IPS-NIHi11 (cell line): ENCODE measurements at places on chromosomes 7 and 10.

DNA sequence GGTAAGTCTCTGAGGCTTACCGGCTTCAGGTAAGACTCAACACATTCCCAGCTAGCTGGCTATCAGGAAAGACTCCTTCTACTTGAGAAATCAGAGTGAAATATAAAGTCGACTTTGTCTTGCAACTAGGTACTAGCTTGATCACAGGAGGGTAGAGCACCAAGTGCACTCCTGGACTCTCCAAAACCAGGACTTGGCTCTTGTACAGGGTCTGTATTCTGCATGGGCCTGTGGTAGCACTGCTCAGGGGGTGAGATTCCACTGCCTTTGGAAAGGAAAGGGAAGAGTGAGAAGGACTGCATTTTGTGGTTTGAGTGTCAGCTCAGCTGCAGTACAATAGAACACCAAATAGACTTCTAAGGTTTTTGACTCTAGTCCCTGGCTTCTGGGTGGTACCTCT lies 19.4 kb downstream of the CYP2C8 start:
- no peak for DNase-seq

GRCh38 chr10:129021594-129022304 lies 445.3 kb upstream of the MGMT start:
- no peak for DNase-seq

DNA sequence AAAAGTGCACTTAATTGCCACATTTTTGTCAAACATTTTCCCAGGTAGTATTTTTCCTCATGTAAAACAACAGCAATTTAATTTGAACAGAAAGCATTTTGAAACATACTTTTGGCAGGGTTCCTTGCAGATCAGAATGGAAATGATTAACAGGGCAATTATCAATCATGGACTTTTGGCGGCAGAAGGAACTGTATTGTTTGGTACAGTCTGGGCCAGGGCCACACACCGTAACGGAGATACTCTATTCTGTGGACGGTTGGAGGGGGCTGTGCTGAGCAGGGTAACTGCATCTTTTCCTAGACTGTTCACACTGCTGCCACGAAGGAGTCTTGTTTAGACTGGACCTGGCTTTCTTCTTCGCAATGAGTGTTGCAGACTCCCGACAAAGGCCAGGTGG lies 62.3 kb downstream of the EGFR start:
- DNase-seq = no peak

- DNase-seq = no peak
Measured at GRCh38 chr7:158530800-158531609, 56.6 kb downstream of the PTPRN2 start.

DNA sequence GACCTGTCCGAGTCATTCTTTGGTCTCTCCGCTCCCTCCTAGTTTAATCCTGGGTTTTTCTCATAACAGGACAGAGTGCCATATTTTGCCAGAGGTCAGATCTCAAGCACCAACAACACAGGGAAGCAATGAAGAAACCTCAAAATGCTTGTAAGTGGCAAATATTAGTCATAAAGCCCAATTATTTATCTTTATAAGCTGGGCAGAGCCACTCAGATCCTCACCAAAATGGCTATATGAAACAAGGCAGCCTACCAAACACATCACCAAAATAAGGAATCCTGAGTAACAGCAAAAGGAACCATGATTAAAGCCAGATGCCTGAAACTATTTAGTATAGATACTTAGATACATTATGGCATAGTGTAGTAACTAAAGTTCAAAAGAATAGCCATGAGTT lies 4.7 kb downstream of the ECD start:
- no peak for DNase-seq

DNA sequence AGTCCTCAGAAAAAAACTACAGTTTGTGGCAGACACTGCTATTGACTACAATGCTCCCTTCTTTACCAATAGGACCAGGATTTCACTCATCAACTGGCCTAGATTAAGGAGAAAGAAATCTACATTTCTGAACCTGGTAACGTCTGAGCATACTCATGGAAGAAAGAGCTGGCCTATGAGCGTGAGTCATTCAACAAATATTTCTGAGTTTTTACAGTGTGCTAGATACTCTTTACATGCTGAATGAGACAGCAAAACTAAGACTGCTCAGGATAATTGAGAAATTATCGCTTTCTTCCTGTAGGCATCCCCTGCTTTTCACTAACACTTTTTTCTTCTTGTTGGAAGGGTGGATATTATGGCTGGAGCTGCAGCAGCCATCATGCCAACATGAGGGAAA lies 609.7 kb downstream of the TNS3 start:
- DNase-seq = no peak

DNA sequence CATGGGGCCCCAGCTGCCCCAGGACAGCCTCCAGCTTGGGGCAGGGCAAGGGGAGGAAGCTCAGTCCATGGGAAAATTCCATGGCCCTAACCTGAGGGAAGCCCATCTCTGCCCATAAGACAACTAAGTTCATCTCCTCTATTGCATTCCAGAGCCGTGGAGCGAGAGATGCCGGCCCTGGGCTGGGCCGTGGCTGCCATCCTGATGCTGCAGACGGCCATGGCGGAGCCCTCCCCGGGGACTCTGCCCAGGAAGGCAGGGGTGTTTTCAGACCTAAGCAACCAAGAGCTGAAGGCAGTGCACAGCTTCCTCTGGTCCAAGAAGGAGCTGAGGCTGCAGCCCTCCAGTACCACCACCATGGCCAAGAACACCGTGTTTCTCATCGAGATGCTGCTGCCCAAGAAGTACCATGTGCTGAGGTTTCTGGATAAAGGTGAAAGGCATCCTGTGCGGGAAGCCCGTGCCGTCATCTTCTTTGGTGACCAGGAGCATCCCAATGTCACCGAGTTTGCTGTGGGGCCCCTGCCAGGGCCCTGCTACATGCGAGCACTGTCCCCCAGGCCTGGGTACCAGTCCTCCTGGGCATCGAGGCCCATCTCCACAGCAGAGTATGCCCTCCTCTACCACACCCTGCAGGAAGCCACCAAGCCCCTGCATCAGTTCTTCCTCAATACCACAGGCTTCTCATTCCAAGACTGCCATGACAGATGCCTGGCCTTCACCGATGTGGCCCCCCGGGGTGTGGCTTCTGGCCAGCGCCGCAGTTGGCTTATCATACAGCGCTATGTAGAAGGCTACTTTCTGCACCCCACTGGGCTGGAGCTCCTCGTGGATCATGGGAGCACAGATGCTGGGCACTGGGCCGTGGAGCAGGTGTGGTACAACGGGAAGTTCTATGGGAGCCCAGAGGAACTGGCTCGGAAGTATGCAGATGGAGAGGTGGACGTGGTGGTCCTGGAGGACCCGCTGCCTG lies 4.3 kb downstream of the AOC1 start:
- DNase-seq = no peak

- DNase-seq = no peak
Measured at GRCh38 chr10:21041763-21042458, 144.8 kb upstream of the NEBL start.

DNA sequence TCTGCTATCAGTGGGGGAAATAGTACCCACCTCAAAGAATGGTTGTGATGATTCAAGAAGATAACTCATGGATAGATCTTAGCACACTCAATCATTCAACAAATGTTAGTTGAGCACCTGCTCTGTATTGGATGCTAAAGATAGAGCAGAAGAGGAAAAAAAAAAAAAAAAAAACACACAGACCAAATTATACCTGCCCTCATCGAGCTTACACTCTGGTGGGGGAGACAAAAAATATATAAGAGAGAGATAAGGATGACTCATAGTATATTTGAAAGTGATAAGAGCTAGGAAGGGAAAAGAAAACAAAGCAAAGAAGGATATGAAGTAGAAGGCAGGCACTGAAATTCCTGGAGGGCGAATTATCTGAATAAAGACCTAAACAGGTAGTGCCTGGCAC lies 258.5 kb downstream of the SFMBT2 start:
- DNase-seq = no peak

- DNase-seq = no peak
Measured at GRCh38 chr10:73522263-73522662, 26.4 kb upstream of the PPP3CB start.

DNA sequence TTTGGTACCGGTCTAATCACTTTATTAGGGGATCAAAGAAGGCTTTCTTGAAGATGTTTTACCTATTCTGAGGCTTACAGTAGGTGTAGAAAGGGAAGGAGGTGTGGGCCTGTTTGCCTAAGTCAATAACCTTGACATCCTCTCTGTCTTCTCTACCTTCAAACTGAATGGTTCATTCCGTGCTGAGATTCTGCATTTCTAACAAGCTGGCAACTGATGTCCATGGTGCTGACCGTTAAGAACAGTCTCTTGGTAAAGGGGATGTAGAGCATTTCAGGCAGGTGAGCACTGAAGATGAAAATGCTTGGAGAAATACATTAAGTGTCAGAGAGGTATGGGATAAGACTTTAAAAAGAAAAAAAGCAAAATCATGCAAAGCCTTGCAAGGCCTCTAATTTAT lies 51.5 kb upstream of the DGKB start:
- peak; percentile 26 for DNase-seq

DNA sequence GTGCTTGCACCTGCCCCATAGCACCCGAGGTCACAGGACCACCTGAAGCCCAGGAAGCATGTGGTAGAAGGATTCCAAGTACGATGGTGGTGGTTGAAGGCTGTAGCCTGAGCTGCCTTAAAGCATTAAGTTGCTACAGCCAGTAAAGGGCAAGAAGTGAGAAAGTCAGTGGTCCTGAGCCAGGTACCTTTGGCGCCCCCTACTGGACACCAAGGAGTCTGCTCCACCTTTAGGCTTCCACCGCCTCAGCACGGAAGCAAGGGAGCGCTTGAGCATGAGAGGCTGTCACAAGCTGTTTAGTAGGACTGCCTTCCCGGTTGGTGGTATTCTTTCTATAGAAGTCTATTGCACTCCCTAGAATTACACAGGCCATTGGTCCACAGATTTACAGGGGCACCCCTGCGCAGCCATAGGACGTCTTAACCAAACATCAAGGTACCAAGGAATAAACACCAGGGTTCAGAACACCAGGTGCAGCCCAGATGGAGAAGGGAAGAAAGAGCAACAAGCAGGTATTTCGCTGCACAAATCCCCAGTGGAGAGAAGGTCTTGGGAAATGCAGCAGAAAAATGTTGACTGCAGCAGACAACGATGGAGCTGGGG lies 2.2 kb downstream of the CRTAC1 start:
- peak; percentile 86 for DNase-seq

- no peak for DNase-seq
Measured at GRCh38 chr7:36979810-36980248, 255.5 kb upstream of the AOAH start.
